ENCODE measurements at places on chromosomes 2 and 18.

DNA sequence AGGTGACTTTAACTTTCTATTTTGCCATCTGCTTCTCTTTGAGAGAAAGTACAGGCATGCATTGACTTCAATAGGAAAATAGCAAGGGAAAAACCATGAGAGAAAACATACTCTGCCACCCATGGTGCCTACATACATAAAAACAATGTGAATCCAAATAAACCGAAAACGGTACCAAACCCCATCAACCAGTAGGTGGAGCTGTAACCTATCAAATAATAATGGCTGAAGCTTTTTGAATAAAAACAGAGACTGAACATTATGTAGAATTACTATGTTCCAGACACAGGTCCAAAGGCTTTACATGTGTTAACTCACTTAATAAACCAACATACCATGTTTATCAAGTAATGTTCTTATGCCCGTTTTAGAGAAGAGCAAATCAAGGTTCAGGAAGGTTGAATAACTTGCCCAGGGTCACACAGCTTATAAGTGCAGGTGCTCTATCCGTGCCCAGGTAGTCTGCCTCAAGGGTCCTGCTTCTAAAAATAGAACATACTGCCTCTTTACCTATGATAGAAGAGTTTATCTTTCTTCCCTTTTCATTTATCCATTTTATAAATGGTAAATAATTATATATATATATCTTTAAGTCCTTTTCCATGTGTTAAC, 293.9 kb upstream of the SYT4 start:
- DNase-seq, result no peak

GRCh38 chr2:226869371-226869770, 33.5 kb downstream of the RHBDD1 start:
- DNase-seq, result no peak

DNA sequence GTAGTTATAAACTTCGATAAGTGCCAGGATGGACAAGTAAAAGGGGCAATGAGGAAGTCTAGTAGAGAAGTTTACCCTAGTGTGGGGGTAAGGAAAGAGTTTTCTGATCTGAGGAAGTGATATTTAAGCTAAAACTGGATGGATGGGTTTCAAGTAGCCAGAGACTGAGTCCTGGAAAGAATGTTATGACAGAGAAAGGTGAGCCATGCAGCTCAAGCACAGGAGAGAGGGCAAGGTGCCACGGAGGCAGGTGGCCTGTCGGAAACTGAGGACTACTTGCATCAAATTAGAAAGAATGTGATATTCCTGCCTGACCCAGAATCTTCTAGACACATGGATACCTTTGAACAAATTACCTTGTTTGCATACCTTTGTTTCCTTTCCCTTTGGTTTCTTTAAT, 26.5 kb downstream of the NMUR1 start:
- no peak for DNase-seq

- no peak for DNase-seq
Observed at GRCh38 chr2:15041429-15041837, 408.9 kb downstream of the LRATD1 start.

- no peak for DNase-seq
Observed at GRCh38 chr2:197348721-197349360, 38.3 kb upstream of the ANKRD44 start.

GRCh38 chr2:156077041-156077742, 255.3 kb downstream of the NR4A2 start:
- DNase-seq, result no peak

DNA sequence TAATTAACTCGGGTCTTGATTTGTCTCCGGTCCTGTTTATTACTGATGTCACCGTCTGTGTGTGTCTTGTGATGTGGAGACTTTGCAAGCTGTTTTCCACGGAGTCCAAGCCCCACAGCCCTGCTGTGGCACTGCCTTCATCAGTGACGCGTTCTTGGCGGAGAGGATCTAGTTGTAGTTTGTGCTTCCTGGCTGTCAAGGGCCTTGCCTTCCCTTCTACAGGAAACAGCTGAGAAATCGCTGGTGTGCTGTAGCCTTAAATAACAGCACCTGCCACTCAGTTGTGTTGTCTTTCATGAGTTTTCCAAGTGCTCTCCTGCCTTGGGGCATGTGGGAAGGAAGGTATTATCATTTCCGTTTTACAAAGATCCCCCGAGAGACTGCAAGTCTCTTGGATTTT, 26.3 kb downstream of the CTIF start:
- no peak for DNase-seq

- DNase-seq, result no peak
Observed at GRCh38 chr2:236367506-236368289, 103.5 kb upstream of the ASB18 start.

DNA sequence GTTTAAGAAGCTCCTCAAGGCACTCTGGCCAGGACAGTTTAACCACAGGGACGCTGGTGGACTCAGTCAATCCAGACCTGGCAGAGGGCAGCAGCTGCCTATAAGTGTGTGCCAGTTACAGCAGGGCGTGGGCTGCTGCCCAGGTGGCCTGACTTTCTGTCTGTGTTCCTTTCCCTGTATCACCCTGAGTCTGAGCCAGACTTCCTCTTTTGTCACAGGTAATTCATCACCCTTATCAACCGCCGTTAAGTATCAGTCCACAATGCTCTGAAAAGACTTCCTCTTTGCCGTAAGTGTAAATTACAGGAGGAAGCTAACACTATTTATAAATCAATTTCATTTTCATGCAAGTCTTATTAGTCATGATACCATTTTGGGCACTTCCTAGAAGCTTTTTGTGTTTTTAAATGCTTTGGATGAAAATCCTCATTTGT, 7.0 kb downstream of the LPIN1 start:
- DNase-seq, result no peak

- no peak for DNase-seq
Observed at GRCh38 chr2:131050896-131051295, 42.4 kb downstream of the FAM168B start.

- DNase-seq, result no peak
Observed at GRCh38 chr2:10039658-10040410, 3.5 kb upstream of the KLF11 start.

GRCh38 chr18:46040033-46040746, 31.9 kb downstream of the PSTPIP2 start:
- DNase-seq, result no peak

DNA sequence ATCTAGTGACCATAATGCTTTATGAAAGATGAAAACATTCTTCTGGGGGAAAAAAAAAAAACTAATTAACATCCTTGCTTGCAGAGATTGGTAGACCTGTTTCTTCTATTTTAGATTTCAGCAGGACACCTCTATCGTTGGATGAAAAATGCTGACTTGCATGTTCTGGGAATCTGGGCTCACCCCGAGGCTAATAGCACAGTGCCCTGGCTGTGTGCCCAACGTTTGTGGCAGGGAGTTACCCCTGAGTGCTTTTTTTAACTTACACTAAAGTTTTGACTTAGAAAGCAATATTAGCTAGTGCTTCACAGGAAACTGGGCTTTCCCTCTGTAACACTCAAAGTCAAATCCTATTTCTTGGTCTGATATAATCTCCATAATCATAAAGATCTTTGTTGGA, 233.2 kb downstream of the SLC8A1 start:
- DNase-seq, result no peak

Measured in stimulated activated CD8-positive, alpha-beta memory T cell treated with anti-CD3 and anti-CD28 coated beads, Interleukin-2, amount 100 ng/mL, for 1 hour (primary cell).